ENCODE measurements at places on chromosomes 3 and 15. TPM values are rescaled to one million over a fixed set of nuclear protein-coding genes. Genes with fewer than 3 reads are reported as not detected.

DNA sequence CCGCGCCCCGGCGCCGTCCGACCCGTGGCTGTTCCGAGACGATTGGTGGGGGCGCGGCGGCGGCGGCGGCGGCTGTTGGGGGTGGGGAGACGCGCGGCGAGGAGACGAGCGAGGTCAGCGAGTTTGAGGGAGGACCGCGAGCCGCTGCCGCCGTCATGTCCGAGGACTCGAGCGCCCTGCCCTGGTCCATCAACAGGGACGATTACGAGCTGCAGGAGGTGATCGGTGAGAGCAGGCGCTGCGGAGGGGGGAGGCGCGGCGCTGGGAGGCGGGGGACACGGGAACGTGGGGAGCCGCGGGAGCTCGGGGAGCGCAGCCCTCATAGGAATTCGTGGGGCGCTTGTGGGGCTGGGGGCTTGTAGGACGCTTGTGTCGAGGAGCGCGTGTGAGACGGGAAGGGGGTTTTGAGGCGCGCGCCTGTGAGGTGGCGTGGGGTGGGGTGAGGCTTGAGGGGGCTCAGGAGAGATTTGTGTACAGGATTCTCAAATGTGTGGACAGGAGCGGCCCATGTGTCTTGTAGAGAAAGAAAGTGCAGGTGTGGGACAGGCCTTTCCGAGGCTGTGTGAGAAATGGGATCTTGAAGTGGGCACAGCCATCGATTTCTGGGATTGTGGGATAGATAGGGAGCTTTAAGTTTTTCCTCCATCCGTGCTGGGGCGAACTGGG is 518 bp downstream of the OXSR1 start:
- DNase-seq, result no peak

- DNase-seq, result no peak
These were observed 112.3 kb downstream of the GALK2 start for GRCh38 chr15:49282366-49282765.

DNA sequence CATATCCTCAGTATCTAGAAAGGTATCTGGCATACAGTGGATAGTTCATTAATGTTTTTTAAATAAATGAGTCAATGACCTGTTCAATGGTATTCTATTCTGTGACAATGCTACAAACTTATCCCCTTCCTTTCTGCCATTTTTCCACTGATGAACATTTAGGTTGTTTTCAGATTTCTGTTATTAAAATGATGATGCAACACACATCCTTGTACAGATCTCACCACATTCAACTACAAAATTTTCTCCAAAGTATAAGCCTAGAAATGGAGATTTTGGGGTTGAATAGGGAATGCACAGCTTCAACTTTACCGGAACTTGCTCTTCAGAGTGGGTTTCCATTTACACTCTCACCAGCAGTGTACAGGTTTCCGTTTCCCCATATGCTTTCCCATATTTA is 210.2 kb downstream of the ISL2 start:
- no peak for DNase-seq

GRCh38 chr15:101070502-101071273 is 151.5 kb downstream of the LRRK1 start:
- no peak for DNase-seq

DNA sequence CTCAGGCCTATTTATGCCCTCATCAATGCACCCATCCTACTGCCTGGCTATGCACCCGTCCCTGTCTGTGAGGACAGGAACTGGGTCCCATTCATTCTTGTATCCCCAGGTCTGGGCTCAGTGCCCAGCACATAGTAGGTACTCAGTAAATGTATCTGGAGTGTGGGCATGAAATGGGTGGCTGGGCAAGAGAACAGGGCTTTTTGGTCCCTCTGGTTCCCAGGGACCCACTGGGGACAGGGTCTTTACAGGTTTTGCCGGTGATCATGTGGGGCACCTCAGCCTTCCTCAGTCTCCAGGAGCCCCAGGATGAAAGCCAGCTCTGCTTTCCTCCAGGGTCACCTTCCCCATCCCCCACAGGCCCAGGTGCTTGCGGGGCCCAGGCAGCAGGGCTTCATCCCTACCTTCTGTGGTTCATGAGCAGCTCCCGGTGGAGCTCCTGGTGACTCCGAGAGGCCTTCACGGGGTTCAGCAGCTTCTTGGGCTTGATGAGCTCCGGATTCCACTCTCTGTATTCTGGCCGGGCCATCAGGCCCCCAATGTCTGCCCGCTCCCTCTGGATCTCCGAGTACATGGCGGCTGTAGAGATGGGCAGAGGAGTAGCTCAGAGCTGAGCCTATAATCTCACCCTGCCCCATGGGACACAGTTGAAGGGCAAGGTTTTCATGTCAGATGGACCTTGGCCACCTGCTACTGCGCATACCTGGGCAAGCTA is 7.7 kb downstream of the FAM107A start:
- DNase-seq, result no peak

GRCh38 chr15:27561816-27562215 is 537.3 kb downstream of the OCA2 start:
- no peak for DNase-seq

RPP25 gene
- polyA plus RNA-seq, result 3.0 TPM

FEZF2 gene
- not detected for polyA plus RNA-seq

CPNE4 gene
- 0.52 TPM for polyA plus RNA-seq

VGLL3 gene
- 3.8 TPM for polyA plus RNA-seq
